ENCODE measurements at places on chromosomes 1 and 21.

DNA sequence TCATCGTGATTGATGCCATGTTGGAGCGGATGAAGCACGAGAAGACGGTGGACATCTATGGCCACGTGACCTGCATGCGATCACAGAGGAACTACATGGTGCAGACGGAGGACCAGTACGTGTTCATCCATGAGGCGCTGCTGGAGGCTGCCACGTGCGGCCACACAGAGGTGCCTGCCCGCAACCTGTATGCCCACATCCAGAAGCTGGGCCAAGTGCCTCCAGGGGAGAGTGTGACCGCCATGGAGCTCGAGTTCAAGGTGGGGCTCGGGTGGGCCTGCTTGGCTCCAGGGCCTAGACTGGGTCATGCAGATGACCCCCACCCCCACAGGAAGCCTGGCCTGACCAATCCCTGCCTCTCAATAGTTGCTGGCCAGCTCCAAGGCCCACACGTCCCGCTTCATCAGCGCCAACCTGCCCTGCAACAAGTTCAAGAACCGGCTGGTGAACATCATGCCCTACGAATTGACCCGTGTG, 30.6 kb upstream of the KDM4A start:
- no peak for DNase-seq

GRCh38 chr1:22778862-22779520, 68.4 kb downstream of the EPHB2 start:
- no peak for DNase-seq

DNA sequence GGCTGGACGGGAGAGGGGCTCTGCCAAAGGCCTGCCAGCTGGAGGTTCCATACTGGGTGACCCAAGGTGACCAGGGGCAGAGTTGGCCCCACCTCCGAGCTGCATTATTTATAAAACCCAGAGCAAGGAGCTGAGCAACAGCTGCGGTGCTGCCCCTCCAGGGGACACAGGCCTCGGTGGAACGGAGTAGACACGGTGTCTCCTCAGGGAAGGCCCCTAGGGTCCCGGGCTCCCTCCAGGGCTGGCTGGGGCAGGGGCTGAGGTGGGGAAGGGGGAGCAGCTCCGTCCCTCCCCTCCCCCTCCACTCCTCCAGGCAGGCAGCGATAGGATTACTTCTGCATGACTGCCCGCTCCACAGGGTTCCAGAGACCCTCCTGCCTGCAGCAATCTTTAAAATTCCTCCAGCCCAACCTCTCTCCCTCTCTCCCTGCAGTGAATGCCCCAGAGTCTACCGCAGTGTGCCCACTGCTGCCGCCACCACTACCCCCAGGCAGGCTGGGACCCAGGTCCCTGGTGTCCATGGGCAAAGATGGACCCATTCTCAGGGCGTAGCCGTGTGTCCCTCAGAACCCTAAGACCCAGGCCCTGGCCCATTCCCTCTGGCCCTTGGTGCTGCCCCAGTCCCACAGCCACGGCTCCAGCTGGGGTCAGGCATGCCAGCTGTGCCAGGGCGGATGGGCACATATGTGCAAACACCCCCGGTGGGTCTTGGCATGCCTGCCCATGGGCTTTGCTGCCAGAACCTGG, 10.8 kb downstream of the AHDC1 start:
- no peak for DNase-seq

GRCh38 chr1:85849660-85850059, 141.4 kb upstream of the ZNHIT6 start:
- DNase-seq, result no peak

DNA sequence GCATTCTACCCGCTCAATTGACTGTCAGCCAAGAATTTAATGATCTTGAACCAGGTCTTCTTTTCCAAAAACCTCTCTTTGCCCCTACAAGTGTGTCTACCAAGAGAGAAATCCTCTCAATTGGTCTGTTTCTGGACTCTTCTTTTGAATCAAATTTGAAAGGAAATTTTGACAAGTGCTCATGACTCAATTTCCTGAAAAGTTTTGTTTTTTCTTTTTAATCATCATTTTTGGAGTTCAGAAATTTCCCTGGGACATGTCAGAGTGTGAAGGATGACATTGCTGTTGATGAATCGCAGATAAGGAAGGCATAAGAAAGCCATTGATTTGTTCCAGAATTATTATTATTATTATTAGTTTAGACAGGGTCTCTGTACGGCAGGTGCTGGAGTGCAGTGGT, 88.2 kb upstream of the AKT3 start:
- no peak for DNase-seq

DNA sequence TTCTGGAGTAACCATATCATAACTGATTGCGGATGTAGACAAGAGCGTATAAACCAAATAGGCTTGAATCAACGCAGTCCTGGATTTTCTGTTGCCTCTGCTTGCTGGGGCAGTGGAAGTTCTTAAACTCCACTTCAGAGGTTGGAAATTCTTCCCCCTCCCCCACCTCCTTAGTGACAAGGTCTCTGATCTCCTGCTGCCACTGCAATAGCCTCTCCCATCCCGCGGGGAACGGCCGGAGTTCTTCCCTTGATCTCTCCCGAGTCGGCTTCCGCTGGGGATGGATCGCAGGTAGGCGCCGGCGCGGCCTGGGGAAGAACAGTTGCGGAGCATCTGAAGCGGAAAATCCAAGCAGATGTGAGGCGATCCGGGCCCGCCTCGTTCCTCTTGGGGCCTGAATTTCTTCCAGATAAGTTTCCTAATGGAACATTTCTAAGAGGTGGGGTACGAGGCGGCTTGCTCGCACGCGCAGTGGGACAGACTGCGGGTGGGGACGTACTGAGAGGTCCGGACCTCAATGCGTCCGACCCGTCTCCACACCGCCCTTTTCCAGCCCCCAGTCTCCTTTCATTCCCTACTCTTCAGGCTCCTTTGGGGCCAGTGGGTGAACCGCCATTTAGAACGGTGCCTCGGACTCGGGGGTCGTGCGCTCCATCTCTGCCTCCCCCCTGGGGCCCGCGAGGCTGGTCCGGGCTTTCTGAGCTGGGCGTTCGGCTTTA, 3.1 kb upstream of the SIM2 start:
- DNase-seq, result no peak

DNA sequence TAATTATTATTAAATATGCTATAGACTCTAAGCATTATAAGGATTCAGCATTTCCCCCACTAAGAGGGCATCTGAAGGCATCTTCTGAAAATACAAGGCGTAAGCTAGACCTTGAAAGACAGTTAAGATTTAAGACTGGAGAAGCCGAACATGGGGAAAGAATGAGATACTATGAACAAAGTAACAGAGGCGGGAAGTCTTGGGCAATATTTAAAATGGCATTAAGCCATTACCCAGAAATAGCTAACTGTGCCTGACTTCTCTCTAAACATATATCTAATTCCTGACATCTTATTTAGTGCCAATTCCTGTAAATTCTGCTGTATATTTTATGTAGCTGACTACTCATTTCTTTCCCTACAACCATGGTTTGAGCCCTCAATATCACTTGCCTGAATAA, 20.9 kb downstream of the DPH5 start:
- DNase-seq, result no peak

DNA sequence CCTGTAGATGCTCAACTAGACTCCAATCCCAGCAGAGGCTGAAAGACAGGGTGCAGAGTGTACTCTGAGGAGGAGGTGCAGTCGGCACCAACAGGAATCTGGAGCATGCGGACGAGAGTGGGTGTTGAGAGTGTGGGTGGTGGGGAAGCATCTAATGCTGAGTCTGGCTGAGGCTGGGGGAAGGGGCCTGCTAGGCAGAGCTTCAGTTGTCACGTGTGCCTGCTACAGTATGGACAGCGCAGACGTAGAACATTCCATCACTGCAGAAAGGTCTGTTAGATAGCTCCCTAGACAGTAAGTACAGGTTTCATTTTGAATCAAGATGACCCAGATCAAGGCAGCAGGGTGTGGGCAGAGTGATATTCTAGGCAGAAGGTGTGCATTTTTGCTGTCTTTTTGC, 23.1 kb downstream of the SNAP47 start:
- DNase-seq, result no peak

GRCh38 chr1:209659909-209660308, 7.7 kb upstream of the LAMB3 start:
- DNase-seq, result no peak

DNA sequence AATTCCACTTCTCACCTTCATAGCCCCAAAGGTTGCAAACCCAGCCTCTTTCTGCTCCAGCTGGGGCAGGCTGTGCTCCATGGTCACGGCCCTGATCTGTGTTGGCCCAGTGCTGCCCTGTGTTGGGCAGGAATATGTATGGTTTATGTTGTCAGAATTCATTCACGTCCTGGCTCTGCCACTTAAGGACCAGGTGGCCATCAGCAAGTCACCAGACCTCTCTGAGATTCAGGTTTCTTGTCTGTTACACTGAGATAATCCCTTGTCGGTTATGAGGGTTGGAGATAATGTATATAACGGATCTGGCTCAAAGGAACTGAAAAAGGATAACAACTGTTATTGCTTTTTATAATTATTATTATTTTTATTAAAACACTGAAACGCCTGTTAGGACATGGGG, 39.1 kb upstream of the SELENON start:
- DNase-seq, result no peak

GRCh38 chr1:62333441-62333840, 14.2 kb upstream of the KANK4 start:
- DNase-seq, result no peak

DNA sequence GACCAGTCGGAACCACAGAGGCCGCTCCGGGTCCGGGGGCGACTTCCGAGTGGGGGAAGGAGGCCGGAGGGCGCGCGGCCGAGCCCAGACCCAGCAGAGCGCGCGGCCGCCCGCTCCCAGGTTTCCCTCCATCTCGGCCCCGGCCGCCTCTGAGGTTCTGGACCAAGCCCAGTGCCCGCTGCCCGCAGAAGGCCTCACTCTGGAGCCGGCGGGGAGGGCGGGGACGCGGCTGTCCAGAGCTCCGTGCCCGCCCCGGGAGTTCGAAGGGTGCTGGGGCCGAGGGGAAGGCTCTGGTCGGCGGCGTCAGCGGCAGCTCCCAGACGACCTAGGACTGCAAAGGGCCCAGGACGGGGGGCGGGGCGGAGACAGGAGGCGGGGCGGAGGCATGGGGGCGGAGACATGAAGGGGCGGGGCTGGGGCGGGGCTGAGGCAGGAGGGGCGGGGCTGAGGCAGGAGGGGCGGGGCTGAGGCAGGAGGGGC, 48.0 kb upstream of the SLC19A1 start:
- peak; percentile 67 for DNase-seq

- no peak for DNase-seq
These were observed 2.5 kb upstream of the PKNOX1 start for GRCh38 chr21:42971897-42972275.

DNA sequence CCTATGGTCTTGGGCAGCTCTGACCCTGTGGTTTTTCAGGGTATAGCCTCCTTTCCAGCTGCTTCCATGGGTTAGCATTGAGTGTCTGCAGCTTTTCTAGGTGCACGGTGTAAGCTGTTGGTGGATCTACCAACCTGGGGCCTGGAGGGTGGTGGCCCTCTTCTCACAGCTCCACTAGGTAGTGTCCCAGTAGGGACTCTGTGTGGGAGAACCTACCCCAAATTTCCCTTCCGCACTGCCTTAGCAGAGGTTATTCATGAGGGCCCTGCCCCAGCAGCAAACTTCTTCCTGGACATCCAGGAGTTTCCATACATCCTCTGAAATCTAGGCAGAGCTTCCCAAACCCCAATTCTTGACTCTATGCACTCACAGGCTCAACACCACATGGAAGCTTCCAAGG, 111.0 kb upstream of the C1orf87 start:
- DNase-seq, result no peak

GRCh38 chr1:175353066-175353465, 160.5 kb upstream of the KIAA0040 start:
- no peak for DNase-seq

DNA sequence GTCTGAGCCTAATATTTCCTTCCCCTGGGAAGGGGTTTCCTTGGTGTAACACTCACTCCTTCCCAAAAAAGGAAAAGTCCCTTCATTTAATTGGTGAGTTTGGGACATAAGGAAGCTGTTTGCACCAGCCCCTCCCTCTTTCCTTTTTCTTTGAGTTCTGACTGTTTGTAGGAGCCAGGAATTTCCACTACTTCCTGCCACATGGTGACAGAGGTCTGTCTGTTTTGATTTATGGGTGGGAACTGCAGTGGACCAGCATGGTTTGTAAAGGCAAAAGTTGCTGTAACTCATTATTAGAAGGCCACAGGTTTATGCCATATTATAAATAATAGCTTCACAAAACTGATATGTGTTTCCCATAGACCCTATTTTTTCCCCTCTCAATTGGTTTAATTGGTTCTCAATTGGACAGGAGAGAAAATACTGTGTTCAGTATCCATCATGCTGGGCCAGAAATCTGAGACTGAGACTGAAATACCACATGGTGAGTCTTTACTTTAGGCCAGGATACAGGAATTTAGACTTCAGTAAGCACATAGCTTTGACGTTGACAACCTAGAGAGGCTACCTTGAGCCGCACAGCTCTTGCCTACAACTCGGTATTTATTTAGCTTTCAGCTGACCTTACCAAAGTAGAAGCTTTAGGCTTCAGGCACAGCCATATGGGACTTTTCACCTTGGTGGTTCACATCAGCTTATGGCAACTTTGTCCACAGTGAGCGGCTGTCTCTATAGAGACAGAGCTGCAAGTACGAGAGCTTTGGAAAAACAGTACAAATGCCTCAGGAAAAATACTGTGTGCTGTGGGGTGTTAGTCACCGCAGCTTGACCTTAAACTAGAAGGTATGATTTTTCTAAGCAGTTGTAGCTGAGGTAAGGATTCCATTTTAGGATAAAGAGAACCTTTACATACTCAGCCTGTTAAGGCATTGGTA, 40.0 kb upstream of the RGS7 start:
- no peak for DNase-seq

DNA sequence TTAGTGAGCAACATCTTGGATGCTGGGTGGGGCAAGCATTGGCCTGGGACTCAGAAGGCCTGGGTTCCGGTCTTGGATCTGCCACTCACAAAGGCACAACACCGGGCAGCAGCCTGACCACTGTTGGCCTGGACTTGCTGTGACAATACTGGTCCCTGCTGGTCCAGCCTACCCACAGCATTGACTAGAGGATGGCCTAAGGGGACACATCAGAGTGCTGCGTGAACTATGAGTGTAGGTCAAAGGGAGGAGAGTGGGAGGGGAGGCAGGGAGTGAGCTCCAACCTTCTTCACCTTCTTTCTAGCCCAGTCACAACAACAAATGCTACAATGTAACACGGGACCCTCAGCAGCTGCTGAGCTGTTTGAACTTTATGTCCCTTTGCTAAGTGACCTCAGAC, 31.1 kb downstream of the TMEM50A start:
- no peak for DNase-seq

DNA sequence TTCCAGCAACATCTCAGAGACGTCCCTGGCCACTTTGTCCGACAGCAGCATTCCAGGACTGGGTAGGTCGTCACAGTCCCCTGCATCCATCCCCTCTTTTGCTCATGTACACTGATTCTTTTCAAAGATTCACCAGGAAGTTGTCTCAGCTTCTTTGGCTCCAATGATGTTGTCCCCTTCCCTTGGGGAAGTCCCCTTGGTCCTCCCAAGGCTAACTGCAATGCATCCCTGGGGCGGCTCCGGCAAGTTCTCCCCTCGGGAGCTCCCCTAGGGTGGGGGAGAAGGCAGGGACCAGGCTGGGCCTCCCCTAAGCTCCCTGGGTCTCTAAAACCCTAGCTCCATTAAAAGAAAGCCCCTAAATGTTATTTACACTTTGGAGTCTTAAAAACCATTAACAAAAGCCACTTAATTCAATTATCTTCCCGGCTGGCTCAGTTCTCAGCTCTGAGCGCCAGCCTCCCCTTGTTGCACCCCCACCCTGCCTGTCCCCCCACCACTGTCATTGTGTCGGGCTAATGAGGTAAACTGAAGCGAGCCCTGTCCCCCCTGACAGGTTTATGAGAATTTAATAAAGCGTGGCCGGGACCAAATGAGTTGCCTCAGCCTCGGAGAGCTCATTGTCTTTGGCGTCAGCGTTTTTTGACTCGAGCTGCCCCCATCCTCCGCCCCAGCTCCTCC, 25.3 kb downstream of the KNCN start:
- no peak for DNase-seq
